ENCODE measurements at places on chromosomes 3 and 15.

DNA sequence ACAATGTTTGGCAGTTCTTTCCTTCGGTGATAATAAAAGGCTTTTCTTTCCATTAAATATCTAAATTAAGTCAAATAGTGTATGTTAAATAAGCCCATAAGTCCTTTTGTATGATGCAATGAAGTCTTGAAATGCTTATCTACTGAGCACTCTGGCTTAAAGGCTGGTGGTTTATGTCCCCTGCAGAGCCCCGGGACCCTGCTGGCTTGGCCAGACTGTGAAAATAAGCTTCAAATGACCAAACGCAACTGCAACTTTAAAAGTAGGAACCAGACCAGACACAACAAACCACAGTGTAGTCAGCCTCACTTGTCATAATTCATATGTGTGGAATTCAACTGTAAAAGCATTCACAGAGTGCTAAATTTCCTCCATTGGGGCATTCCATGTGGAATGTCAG, 72.5 kb downstream of the FOXP1 start:
- peak; percentile 99 for DNase-seq

DNA sequence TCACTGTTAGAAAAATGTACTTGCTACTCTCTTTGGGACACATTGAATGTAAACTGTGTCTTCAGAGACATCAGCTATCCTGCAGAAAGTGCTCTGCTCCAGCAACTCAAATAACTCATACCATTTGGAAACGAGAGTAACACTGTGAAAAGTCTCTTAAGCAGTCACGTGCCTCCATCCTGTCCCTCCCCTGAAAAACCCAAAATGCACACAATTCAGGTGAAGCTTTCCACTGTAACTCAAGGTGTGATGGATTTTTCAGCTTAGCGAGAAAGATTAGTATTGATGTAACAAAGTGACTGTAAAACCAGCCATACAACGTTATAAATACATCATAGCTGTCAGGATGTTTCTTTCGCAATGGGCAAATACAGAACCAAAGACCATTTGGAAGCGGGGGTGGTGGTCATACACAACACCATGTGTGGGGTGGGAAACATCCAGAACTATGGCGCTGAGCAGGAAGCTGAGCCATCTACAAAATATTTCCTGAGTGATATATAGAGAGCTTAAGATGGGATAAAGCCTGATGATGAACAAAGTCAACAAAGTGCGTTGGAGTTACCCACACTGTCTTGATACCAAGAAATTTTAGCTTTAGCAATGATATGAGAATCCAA, 332.3 kb downstream of the FOXP1 start:
- DNase-seq = peak; percentile 98

DNA sequence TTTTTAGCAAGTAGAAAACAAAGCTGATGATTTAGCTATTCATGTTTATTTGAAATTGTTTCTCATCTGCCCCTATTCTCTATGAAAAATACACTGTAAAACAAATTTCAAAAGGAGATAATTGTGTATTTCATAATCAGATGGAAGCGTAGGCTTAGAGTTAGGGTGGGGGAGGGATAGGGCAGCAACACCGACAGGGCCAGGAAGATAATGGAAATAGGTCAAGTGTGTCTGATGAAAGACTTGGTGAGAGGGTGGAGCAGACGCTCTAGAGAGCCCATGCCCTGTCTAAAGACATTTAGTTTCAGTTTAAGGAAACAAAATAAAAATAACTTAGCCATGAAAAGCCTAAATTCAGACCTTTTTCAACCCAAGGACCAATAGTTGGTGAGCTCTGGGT, 51.6 kb upstream of the ARL6 start:
- DNase-seq = no peak

DNA sequence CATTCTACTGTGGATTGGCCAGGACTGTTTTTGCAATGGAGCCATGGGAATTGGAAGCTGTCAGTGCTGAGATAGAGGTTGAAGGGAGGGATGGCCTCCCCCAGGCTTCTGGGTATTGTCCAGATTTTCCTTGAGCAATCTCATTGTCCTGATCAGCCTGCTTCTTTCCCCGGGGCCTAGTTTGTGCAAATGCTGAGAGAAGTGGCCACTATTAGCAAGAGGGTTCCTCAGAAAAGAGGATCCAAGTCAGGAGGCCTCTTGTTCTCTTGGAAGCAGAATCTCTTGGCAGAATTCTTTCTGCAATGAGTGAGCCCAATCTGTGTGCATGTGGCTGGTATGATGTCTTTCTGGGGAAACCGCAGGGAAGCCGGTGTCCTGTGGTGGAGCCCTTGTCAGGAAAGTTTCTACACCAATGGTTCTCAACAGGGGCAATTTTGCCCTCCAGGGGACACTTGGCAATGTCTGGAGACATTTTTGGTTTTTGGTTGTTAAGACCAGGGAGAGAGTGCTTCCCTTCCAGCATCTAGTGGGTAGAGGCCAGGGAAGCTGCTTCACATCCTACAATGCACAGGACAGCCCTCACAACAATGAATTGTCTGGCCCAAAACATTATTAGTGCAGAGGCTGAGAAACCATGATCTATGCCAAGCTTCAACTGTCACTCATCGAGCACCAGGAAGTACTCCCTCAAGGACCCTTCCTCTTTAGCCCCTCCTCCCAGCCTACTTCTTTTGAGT, 2.0 kb downstream of the LIPC start:
- DNase-seq = no peak
